Stimulated activated CD4-positive, alpha-beta T cell treated with anti-CD3 and anti-CD28 coated beads, Interleukin-12 subunit alpha, Interleukin-12 subunit beta, amount 100 ng/mL, for 48 hours (primary cell): ENCODE measurements at places on chromosomes 12 and 14.

DNA sequence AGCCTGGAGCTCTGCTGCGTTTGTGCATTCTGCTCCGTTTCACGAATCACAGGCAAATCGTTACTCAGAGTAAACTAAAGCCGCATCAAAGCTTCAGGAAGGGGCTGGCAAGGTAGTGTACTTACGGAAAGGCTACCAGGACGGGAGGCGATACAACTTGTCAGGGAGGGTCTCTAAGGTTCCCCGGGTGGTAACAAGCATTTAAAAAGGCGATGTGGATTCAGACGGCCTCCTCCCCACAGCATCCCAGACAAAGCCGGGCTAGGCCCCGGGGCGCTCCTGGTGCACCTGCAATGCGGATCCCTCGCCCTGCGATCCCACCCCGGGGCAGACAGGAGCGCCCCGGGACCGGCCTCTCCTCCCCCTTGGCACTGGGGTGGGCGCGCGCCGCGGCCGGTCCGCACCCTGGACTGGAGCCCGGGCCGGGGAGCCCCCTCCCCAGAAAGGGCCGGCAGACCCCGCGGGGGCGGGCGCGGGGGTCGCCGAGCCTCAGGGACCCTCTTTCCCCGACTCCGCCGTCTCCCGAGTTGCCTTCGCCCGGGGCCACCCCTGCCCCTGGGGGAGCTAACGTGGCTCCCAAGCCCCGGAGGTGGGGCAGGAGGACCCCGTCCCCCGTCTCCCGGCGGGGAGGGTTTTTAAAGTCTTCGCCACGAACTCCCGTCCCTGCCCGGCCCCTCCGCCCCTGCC, 718 bp downstream of the CCDC92 start:
- peak; percentile 18 for DNase-seq

DNA sequence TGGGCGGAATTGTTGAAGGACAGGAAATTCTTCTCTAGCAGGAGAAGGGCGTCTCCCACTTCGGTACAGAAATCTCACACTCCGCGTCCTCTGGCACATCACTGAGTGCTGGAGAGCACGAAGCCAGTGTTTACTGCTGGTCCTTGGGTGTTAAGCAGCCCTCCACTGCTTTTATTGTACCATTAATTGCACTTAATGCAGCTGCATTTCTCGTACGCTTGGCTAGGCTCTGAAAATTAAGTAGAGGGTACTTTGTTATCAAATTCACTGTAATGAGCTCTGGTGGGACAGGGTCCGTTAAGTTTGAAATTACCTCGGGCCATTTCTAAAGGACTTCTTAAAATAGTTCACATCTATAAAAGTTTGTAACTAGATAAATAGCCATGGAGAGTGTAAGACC, 411.2 kb downstream of the NPAS3 start:
- DNase-seq = no peak

DNA sequence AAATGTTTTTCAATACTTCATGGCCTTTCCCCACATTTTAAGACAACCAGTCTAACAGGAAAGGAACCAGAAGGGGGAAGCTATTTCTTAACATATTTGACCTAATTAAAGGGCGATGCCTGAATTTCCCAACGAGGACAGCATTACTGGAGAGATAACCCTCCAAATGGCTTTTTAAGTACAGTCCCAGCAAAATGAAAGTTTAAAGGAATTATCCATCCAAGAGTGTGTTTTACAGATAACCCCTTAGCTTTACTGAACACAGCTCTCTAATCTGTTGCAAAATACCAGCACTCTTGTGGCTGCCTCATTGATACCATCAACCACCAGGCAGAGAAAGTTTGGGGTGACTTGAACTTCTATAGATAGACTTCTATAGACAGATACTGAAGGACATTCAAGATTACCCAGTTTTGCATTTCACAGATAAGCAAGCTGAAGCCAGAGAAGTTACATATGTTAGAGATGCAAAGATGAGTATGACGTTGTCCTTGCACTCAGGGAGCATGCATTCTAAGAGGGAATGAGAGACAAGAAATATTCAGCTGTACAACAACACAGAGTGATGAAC, 41.3 kb upstream of the DUSP6 start:
- DNase-seq = no peak

DNA sequence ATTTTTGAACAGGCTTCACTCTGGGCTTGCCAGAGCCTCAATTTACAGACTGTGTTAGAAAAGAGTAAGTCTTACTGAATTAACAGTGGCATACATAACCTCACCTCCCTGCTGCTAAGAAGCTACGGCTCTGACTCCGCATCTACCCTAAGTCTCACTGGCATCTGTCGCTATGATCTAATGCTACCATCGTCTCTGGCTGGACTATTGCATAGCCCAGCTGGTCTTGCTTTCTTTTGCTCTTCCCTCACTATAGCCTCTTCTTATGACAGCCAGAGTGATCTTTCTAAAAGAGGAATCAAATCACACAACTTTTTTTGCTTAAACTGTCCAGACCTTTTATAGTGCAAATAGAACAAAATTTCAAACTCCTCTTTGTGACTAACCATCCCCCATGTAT, 81.1 kb downstream of the SLC24A4 start:
- DNase-seq = no peak

- no peak for DNase-seq
These were observed 91.1 kb downstream of the SRRM4 start for GRCh38 chr12:119072440-119072839.

GRCh38 chr12:31477687-31478086, 113.2 kb downstream of the DENND5B start:
- no peak for DNase-seq

- no peak for DNase-seq
These were observed 65.9 kb upstream of the ARHGAP5 start for GRCh38 chr14:32011225-32011624.

- no peak for DNase-seq
These were observed 14.0 kb upstream of the KLRD1 start for GRCh38 chr12:10293570-10294227.

- no peak for DNase-seq
These were observed 109.3 kb downstream of the NAV3 start for GRCh38 chr12:77940011-77940423.
